ENCODE measurements at places on chromosomes 12 and 14. TPM values are rescaled to one million over a fixed set of nuclear protein-coding genes. Genes with fewer than 3 reads are reported as not detected.
A peak's percentile ranks its signal among the peaks of the same experiment; 100 is the strongest.

DNA sequence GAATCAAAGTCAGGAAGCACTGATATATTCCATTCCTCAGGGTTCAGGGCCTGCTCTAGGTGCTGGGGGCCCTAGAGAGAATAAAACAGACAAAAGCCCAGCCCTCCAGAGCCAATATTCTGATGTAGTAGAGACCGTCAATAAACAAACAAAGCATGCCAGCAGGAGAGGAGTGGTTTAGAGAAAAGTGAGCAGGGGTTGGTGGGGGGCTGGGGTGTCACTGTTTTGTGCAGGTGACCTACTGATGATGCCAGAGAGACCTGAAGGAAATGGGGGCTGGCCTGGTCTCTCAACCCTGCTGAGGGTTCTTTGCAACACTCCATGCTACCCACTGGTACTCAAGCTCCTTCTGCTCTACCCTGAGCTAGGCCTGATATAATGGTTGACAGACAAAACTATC is 26.5 kb downstream of the IL26 start:
- no peaks in the 10 kb centered on the region for H3K27me3 ChIP-seq
- H3K4me1 ChIP-seq = no peaks in the 10 kb centered on the region
- H3K4me3 ChIP-seq = no peak overlapping the region

DNA sequence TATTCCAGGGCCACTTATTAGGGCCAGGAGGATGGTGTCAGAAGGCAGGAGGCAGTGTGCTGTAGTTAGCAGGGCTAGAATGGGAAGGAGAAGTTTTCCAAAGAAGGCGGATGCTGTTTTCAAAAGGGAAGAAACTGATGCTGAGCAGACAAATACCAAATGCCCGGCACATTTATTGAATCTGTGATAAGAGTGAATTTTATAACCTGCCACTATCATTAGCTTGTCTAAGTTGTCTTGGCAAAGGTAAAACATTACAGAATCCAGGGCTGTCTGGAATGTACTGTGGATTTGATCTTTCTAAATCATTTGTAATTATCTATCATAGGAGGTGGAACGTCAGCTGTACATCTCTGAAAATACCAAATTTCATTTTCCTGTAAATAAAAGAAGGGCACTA is 40.8 kb downstream of the NDUFA12 start:
- H3K4me1 ChIP-seq = no peaks in the 10 kb centered on the region
- no peak overlapping the region for H3K27ac ChIP-seq
- H3K27me3 ChIP-seq = no peaks in the 10 kb centered on the region
- no peaks in the 10 kb centered on the region for H3K36me3 ChIP-seq
- no peak for DNase-seq

- H3K27me3 ChIP-seq = no peaks in the 10 kb centered on the region
- no peaks in the 10 kb centered on the region for H3K36me3 ChIP-seq
- H3K4me1 ChIP-seq = peaks cover 3% of the 10 kb centered on the region
- no peak for DNase-seq
- H3K27ac ChIP-seq = no peak overlapping the region
- no peak overlapping the region for H3K4me3 ChIP-seq
These were observed 4.4 kb upstream of the C1RL start for GRCh38 chr12:7113389-7113871.

DNA sequence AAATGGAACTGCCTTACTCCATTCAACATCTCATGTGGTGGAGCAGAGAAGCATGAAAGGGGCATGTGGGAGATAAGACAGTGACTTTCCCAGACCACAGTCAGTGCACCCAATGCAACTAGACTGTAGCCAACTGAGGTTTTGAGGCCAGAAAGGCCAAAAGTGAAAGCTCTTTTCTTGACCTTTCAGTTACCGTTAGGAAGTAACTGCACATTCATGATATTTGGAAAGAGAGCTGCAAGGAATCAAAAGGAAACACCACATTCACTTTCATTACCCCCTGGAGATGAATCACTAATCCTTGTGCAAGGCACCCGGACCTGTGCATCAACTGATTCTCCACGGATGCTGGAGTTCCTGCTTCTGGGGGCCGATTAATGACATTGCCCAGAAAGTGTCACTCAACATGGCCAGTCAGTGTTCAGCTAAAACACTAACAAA is 72.9 kb upstream of the ELK3 start:
- H3K27me3 ChIP-seq = no peaks in the 10 kb centered on the region
- no peak for DNase-seq
- H3K4me1 ChIP-seq = no peaks in the 10 kb centered on the region
- H3K4me3 ChIP-seq = no peak overlapping the region
- H3K36me3 ChIP-seq = no peaks in the 10 kb centered on the region

GRCh38 chr12:101875162-101875561 is 2.2 kb upstream of the DRAM1 start:
- no peak for DNase-seq
- no peak overlapping the region for H3K4me3 ChIP-seq
- H3K27me3 ChIP-seq = no peaks in the 10 kb centered on the region
- no peaks in the 10 kb centered on the region for H3K36me3 ChIP-seq

- no peaks in the 10 kb centered on the region for H3K4me1 ChIP-seq
- no peaks in the 10 kb centered on the region for H3K27me3 ChIP-seq
- no peaks in the 10 kb centered on the region for H3K36me3 ChIP-seq
- DNase-seq = no peak
- no peak overlapping the region for H3K4me3 ChIP-seq
These were observed 240.7 kb upstream of the PLEKHG7 start for GRCh38 chr12:92462049-92462448.

DNA sequence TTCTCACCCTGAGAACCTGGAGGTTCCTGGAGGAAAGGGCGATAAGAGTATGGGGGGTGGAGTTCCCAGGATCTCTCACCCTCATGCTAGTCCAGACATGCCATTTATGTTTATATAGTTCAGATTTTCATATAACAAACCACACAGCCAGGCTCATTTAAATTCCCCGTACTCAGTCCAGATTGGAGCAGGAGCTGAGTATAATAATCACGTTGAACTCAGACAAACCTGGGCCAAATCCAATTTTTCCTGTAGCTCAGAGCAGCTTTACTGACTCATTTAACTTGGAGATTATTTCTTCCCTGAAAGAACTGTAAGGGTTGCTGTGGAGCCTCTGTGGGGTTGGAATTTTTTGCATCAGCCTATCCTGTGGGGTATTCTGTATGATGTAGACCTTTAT is 660.8 kb downstream of the TMEM121 start:
- no peaks in the 10 kb centered on the region for H3K36me3 ChIP-seq
- H3K4me1 ChIP-seq = no peaks in the 10 kb centered on the region
- no peak overlapping the region for H3K4me3 ChIP-seq

DNA sequence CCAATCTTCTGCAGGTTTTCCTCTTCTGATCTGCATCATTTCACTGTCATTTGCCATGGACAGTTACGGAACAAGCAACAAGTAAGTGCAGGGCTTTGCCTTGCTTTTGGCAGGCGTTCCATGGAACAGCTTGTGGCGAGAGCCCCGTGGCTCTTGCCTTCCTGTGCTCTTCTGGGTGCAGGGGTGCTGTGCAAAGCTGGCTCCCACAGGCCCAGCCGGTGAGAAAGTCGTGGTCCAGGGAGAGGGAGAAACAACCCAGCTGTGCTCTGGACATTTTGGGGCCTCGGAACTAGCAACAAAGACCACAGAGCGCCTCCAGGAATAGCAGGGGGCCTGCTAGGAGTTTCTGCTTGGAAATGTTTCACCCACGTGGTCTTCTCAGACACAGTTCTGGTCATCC is 164.7 kb downstream of the ADGRD1 start:
- no peaks in the 10 kb centered on the region for H3K36me3 ChIP-seq
- H3K27ac ChIP-seq = no peak overlapping the region
- no peaks in the 10 kb centered on the region for H3K4me1 ChIP-seq
- DNase-seq = no peak
- H3K4me3 ChIP-seq = no peak overlapping the region

DNA sequence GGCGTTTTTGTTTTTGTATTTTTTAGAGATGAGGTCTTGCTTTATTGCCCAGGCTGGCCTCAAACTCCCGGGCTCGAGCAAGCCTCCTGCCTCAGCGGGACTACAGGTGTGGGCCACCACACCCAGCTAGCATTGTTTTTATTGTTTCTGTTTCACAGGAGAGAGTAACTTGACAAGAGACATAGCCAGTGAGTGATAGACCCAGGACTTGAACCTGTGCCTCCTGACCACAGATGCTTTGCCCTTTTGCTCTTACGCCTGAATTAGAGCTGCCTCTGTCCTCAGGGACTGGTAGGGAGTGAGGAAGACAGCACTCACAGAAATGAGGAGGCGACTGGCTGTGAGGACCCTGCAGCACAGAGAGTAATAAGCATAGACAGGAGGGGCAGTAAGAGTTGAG is 2.3 kb downstream of the EVL start:
- DNase-seq = no peak
- no peaks in the 10 kb centered on the region for H3K27me3 ChIP-seq
- no peaks in the 10 kb centered on the region for H3K4me1 ChIP-seq
- H3K36me3 ChIP-seq = no peaks in the 10 kb centered on the region

GRCh38 chr12:52082988-52083637 is 3.6 kb downstream of the SMIM41 start:
- H3K4me3 ChIP-seq = no peak overlapping the region
- H3K36me3 ChIP-seq = no peaks in the 10 kb centered on the region
- H3K27me3 ChIP-seq = no peaks in the 10 kb centered on the region
- H3K4me1 ChIP-seq = peaks cover 7% of the 10 kb centered on the region
- no peak overlapping the region for H3K27ac ChIP-seq

DNA sequence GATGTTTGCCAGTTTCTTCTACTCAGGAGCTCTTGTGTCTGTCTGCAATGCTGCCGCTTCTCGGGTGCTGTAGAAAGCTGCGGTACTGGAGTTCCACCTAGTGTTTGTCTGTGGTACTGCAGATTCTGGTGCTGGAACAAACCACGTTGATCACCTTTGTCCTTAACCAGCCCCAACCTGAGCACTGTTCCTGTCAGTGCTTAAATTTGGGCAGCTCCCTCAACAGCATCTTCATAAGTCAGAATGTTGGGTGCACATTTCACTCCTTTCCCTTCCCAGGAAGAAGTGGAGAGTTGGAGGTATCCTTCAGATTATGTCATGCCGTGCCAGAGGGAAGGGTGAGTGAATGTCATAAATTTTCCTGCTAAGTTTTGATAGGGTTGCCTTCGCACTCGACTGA is 48.7 kb upstream of the LALBA start:
- peak; percentile 85 for DNase-seq
- H3K36me3 ChIP-seq = no peaks in the 10 kb centered on the region
- no peaks in the 10 kb centered on the region for H3K4me1 ChIP-seq
- peaks cover 5% of the 10 kb centered on the region for H3K27me3 ChIP-seq
- no peak overlapping the region for H3K27ac ChIP-seq

DNA sequence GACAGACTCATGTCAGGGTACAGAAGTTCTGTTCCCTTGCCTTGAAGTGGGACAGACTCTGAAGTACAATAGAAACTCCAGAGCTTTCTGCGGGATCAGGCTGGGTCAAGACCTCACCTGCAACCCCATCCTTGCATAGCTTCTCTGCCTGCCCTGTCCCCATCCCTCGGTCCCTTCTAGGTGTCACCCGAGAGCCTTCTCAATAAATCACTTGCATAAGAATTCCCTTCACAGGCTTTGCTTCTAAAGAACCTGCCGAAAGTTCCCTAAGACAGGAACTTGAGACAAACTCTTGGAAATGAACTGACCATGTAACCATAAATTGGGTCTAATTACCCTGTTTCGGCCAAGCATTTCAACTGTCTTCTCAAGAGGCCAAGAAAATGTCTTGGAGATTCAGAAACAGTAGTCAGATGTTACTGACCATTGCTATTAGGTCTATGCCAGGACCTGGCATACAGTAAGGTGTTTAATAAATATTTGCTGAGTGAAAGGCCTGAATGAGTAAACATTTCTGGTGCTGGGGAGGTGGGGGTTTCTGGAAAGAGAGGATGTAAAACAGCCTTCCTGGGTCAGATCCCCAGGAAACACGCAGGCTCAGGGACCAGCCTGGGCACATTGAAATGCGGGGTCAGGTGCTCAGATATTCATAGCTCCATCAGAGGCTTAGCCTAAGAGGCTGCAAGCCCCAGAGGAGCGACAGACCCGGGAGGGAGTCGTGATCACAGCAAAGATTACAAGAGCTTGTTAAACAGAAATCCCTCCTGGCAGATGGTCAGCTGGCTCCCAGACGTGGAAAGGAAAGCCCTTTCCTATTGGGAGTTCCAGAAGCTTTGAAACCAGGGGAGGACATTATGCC is 226.2 kb upstream of the LHX5 start:
- no peaks in the 10 kb centered on the region for H3K36me3 ChIP-seq
- no peaks in the 10 kb centered on the region for H3K27me3 ChIP-seq
- no peak overlapping the region for H3K4me3 ChIP-seq
- no peaks in the 10 kb centered on the region for H3K4me1 ChIP-seq
- no peak overlapping the region for H3K27ac ChIP-seq

- no peaks in the 10 kb centered on the region for H3K4me1 ChIP-seq
- H3K27me3 ChIP-seq = no peaks in the 10 kb centered on the region
- no peaks in the 10 kb centered on the region for H3K36me3 ChIP-seq
- DNase-seq = no peak
- no peak overlapping the region for H3K4me3 ChIP-seq
These were observed 147.3 kb downstream of the TSPAN9 start for GRCh38 chr12:3224530-3224903.

- no peak overlapping the region for H3K27ac ChIP-seq
- H3K36me3 ChIP-seq = no peaks in the 10 kb centered on the region
- DNase-seq = no peak
These were observed 28.8 kb upstream of the C2CD5 start for GRCh38 chr12:22573181-22573580.

- H3K27me3 ChIP-seq = no peaks in the 10 kb centered on the region
- no peak overlapping the region for H3K4me3 ChIP-seq
These were observed 10.5 kb downstream of the GNPNAT1 start for GRCh38 chr14:52780893-52781292.

- no peak overlapping the region for H3K4me3 ChIP-seq
- H3K36me3 ChIP-seq = no peaks in the 10 kb centered on the region
- DNase-seq = no peak
- no peak overlapping the region for H3K27ac ChIP-seq
- H3K27me3 ChIP-seq = no peaks in the 10 kb centered on the region
These were observed 762.3 kb downstream of the DIO2 start for GRCh38 chr14:79448960-79449359.

- no peaks in the 10 kb centered on the region for H3K36me3 ChIP-seq
- DNase-seq = no peak
- no peak overlapping the region for H3K4me3 ChIP-seq
- no peak overlapping the region for H3K27ac ChIP-seq
- peaks cover 5% of the 10 kb centered on the region for H3K4me1 ChIP-seq
- H3K27me3 ChIP-seq = no peaks in the 10 kb centered on the region
These were observed 56.2 kb upstream of the CCT2 start for GRCh38 chr12:69529021-69529420.

GRCh38 chr14:51056421-51056820 is 38.5 kb downstream of the TRIM9 start:
- DNase-seq = no peak
- no peak overlapping the region for H3K4me3 ChIP-seq
- H3K27ac ChIP-seq = no peak overlapping the region
- H3K4me1 ChIP-seq = no peaks in the 10 kb centered on the region

- H3K27me3 ChIP-seq = 0 out of 2 replicates have a peak, but pooled peaks cover 2% of the 10 kb centered on the region
- H3K4me1 ChIP-seq = no peaks in the 10 kb centered on the region
- no peak for DNase-seq
- no peak overlapping the region for H3K27ac ChIP-seq
- no peaks in the 10 kb centered on the region for H3K36me3 ChIP-seq
- no peak overlapping the region for H3K4me3 ChIP-seq
These were observed 513.8 kb upstream of the CCDC196 start for GRCh38 chr14:65972346-65972870.

Gene ARMH4
- 1.8 TPM for total RNA-seq

Gene METTL1
- 46.5 TPM for total RNA-seq

Gene ATG2B
- total RNA-seq = 2.6 TPM

Gene TAS2R50
- 0.18 TPM for total RNA-seq

Gene NAA30
- total RNA-seq = 13.1 TPM

Gene CLEC2A
- not detected for total RNA-seq

Gene SPSB2
- 11.6 TPM for total RNA-seq

Gene GALNT16
- total RNA-seq = 0.72 TPM

All from Panc1 (cell line).